Brain pericyte (primary cell): ENCODE measurements at places on chromosomes 1 and 21.

DNA sequence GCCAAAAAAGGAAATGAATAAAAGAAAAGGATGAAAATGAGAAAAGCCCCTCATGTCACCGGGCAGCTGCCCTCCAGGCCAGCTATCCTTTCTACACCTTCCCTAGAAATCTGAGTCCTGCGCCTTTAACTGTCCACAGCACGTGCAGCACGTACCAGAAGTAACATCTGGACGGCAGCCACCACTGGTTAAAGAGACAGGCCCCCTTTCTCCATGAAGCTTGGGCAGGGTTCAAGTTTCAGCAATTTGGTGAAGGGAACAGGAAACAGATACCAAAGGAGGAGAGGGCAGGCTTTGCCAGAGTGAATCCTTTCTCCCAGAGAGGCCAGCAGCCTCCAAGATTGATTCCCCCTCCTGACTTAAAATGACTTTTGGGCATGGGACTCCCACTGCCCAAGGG lies 3.6 kb upstream of the KIAA2013 start:
- no peak for DNase-seq

DNA sequence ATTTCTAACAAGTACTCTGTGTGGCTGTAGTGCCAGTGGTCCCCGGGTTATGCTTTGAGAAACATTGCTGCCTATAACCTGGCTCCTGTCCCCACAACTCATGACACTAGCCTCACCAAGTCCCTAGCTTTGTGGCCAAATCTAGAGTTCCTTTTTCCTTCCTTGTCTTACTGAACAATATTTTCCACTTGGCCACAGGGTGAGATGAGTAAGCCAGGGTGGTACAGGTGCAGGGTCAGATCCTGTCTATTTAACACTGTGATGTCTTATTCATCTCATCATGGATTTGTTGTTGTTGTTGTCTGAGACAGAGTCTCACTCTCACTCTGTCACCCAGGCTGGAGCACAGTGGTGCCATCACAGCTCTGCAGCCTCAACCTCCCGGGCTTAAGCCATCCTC lies 18.6 kb downstream of the ARMH1 start:
- no peak for DNase-seq

DNA sequence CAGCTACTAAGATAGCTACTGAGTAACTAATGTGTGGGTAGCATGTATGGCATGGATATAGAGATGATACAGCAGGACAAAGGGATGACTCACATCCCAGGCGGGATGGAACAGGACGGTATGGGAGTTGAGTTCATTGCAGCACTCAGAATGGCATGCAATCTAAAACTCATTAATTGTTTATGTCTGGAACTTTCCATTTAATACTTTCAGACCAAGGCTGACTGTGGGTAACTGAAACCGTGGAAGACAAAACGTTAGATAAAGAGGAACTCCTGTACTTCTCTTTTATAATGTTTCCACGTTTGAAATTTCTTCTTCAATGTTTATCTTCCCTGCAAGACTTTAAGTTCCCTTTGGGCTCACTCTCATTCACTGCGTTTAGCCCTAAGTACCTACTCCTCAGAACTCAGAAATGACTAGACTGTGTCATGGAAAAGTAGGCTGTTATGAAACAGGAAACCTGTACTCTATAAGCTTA lies 151.9 kb downstream of the MAGI3 start:
- peak; percentile 10 for DNase-seq

DNA sequence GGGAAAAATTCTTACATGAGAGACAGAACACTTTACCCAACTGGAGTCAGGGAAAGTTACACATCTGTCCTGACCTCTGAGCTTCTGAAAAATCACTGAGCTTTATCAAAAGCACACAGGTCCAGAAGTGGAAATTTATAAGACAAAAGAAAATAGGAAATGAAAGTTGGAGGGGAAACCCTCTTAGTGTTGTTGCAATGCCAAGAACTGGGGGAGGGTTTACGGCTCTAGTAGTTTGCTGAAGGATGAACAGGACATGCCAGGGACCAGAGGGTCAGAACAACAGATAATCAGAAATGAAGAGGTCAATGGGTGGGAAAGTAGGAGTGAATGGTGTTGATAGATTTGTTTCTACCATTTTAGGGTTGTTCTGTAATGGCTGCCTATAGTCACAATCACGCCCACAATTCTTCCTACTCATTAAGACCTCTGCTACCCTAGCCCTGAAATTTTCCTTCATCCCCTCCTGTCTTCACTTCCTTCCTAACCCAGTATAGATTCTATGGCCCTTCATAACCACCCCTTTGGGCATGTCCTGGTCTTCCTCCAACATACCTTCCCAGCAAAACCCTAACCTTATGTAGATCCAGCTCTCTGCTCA lies 30.3 kb upstream of the FMOD start:
- no peak for DNase-seq

- DNase-seq = no peak
Measured at GRCh38 chr1:243568793-243569192, 281.2 kb downstream of the AKT3 start.

DNA sequence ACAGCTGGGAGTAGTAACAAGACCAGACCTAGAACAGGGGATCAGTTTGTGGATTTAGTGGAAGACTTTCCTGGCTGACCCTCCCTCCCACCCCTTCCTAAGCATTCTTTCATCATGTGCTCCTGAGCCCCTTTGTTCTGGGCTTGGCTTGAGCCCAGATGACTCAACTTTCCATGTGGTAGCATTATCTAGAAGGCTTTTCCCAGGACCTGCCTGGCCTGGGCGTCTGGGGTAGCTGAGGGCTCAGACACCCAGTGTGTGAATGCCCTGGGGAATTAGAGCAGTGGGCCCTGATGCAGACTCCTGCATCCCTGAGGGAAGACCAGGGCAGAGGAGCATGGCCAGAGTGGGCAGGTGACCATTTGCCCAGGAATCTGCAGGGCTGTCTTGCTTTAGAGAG lies 44.1 kb upstream of the TSPAN2 start:
- no peak for DNase-seq

DNA sequence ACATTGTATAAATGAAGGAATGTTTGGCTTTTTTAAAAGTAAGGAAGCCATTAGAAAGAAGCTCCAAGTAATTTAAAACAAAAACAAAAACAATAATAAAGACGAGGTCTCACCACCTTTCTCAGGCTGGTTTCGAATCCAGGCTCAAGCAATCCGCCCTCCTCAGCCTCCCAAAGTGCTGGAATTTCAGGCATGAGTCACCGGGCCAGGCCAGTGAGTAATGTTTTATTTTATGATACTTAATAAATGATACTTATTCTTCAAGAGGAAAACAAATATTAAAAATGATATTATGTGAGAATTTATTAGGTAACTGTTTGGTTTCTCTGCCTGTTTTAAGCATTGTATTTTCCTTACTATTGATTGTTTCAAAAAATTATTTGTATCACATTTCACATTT lies 201.4 kb upstream of the BRINP3 start:
- DNase-seq = no peak
